Hepatocyte (in vitro differentiated cells): ENCODE measurements at places on chromosomes 1 and 21. TPM values are rescaled to one million over a fixed set of nuclear protein-coding genes. Genes with fewer than 3 reads are reported as not detected.
A peak's percentile ranks its signal among the peaks of the same experiment; 100 is the strongest.

- H3K36me3 ChIP-seq: no peaks in the 10 kb centered on the region
- H3K4me3 ChIP-seq: no peak overlapping the region
- H3K27ac ChIP-seq: no peak overlapping the region
- no peaks in the 10 kb centered on the region for H3K27me3 ChIP-seq
Observed at GRCh38 chr1:65209005-65209885, 61.2 kb downstream of the AK4 start.

DNA sequence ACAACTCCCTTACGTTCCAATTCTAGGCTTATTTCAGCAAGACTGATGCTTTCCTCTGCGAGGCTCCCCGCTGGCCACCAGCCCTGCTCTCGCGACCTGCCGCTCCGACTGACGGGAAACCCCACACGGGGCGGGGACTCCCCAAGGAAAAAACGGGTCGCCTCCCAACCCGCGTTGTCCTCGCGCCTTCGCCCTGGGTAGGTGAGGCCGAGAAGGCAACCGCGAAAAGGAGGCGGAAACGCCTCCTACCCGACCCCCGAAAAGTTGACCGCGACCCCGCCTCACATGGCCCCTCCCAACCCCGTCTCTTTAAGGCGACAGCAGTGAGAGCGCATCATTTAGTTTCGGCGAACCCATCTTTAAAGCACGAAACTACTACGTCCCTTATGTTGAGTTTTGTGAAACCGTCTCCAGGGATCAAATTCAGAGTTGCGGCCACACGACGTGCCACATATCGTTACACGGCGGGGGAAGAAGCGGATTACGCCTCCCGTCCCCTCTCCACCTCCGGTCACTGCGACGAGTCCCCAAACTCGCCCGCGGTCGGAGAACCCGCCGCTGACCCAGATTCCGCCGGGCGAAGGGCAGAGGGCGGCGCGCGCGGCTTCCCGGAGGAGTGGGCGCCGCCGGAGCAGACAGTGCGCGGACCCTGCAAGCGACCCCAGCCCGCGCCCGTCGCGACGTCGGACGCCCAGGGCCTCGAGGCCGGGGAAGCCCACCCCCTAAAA is 1.2 kb downstream of the ANP32E start:
- peak; percentile 81 for DNase-seq
- peak overlapping the region; percentile 30 for H3K4me3 ChIP-seq
- H3K36me3 ChIP-seq: no peaks in the 10 kb centered on the region
- peak overlapping the region; percentile 92 for H3K27ac ChIP-seq

DNA sequence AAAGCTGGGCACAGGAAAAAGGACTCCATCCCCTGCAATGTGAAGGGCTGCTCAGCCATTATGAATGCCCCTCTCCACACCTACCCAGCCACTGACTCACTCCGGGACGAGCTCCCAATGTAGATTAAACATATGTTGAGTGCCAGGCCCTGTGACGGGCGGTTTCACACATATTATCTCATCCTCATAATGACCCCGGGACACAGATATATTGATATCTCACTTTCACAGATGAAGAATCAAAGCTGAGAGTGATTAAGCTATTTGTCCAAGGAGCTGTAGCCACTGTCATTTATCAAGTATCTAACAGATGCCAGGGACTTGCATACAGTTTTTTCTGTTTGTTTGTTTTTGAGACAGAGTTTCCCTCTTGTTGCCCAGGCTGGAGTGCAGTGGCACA is 35.0 kb upstream of the SLC30A1 start:
- H3K4me3 ChIP-seq: no peak overlapping the region
- H3K27me3 ChIP-seq: no peaks in the 10 kb centered on the region
- H3K4me1 ChIP-seq: no peaks in the 10 kb centered on the region
- no peak for DNase-seq
- peak overlapping the region; percentile 77 for H3K27ac ChIP-seq

Gene UQCRHL
- total RNA-seq: 2.0 and 2.6 TPM in 2 replicates

Gene SLC2A5
- total RNA-seq: 7.2 TPM in 2 replicates
